Stimulated activated CD4-positive, alpha-beta T cell treated with anti-CD3 and anti-CD28 coated beads, Interleukin-15, amount 100 ng/mL, for 1 hour (primary cell): ENCODE measurements at places on chromosomes 11 and 22.

GRCh38 chr11:14768526-14769188, 123.4 kb downstream of the CYP2R1 start:
- no peak for DNase-seq

DNA sequence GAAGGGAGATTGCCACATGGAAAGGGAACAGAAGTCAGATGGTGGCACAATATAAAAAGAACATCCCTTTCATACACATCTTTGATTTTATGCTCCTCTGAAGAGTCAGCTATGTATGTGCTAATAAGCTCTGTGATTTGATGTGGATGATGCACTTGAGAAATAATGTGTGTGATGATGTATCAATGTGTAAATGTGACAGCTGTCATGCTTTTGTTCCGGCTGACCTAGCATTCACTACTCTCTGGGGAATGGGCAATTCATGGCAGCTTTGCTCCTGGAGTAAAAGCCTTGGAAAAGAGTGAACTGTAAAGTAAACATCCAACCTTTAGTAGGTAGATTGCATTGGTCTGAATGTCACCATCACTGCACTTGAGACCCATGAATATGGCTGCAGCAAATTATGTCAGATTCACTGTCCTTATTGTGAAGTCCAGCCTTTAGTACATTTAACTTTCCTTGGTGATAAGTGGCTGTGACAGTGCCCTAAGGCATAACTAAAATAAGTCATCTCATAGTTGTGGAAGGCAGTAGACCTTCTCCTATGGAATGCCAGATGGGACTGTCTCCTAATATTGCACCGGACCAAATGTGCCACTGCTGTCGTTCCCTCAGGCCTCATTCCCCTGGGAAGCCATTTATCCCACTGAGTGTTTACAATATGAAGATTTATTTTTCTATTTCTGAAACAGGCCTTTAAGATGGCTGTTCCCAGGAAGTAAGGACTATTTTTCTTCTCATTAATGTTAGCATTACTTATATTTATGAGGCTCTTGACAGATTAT, 178.2 kb upstream of the CCDC90B start:
- no peak for DNase-seq

GRCh38 chr11:61725781-61726231, 26.6 kb upstream of the MYRF start:
- DNase-seq, result no peak

- DNase-seq, result no peak
Measured at GRCh38 chr11:118240999-118241763, 11.0 kb downstream of the MPZL3 start.

DNA sequence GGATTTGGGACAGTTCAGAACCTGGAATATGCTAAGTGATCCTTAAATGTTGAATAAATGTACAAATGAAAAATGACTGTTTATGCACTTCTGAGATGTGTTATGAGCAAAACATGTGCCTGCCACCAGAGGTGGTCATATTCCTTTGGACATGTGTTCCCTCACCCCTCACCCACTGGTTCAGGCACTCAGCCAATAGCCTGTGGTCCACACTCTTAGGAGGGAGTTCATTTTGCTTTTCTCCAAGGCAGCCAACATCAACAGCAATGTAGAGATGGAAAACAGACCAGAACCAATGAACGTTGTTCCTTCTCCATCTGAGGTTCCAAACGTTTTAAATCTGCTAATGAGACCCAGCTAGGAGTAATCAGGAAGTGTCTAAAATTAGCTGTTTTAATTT, 44.0 kb downstream of the RPUSD4 start:
- no peak for DNase-seq

DNA sequence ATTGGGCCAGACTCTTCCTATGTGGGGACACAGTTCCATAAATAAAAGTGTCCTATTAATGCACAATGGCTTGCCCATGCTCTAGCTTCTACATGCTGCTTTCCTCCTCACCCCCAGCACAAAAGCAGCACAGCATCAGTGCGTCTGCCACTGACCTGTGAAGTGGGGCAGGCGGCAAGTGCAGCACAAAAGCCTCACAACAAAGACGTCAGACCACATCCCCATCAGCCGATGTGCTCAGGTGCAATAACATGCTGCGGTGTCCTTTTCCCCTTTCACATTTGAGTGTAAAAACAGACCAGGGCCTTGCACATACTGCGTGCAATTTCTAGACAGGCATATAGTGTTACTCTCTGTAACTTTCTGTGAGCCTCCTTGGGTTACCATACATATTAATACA, 12.8 kb downstream of the DKK3 start:
- DNase-seq, result no peak

DNA sequence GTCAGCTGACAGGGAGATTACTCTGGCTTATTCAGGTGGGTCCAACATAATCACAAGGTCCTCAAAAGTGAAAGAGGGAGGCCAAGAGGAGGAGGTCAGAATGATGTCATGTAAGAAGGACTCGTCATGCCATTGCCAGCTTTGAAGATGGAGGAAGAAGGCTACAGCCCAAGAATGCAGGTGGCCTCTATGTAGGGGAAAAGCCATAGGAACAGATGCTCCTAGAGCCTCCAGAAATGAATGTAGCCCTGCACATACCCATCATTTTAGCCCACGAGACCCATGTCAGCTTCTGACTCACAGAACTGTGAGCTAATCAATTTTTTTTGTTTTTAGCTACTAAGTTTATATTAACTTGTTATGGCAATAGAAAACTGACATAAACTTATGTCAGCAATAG, 171.1 kb downstream of the DBX1 start:
- DNase-seq, result no peak

- DNase-seq, result no peak
Measured at GRCh38 chr11:16800382-16800781, 61.9 kb downstream of the C11orf58 start.

DNA sequence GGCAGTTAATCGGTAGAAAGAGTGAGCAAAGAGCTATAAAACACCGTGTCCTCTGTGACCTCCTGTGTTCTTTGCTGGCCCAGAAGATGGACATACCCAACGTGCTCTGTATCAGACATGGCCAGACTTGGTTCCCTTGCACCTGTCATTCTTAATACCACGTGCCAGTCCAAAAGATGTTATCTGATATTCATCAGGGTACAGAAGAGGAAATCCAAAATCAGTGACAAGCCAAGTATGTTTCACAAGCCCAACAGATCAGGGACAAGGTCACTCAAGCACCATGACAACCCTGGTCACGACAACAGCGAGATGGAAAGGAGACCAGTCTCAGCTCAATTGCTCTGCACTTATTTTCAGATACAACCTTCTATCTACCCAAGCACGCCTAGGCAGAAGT, 3.4 kb downstream of the LRP4 start:
- DNase-seq, result no peak

- DNase-seq, result peak; percentile 41
Measured at GRCh38 chr22:42269432-42270175, 849 bp downstream of the TCF20 start.

DNA sequence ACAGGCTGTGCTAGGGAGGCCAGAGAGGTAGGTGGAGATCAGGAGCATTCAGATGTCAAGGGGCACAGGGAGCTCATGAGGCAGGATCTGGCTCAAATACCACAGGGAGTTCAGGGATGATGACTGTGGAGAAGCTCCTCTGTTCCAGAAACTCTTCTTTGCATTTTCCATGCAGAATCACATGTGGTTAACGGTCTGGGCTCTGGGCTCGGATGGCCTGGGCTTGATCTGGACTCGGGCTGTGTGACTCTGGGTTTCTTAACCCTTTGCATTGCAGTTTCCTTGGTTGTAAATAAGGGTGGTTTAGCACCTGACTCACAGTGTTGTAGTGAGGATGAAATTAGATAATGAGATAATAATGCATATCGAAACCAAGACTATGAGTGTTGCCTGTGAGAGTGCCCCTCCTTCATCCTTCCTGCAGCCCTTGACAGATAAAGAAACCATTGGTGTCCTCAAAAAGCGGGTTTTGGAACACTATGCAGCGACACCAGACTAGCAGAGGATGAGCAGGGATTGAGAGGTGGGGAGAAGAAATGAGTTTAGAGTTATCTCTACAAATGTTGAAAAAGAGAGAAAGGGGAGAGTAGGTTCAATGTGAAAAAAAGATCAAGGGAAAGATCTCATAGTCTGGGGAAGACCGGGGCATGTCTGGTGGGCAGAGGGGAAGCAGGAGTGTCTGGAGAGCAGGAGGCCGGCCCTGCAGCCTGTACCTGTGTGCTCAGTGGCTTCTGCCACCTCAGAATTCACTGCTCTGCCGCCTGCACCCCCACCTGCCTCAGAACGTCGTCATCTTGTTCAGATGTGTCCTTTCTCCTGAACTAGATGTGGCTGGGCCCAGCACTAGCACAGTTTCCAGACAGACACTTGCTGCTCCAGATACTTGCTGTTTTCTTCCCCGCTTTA, 197.8 kb upstream of the SORL1-AS1 start:
- DNase-seq, result no peak

DNA sequence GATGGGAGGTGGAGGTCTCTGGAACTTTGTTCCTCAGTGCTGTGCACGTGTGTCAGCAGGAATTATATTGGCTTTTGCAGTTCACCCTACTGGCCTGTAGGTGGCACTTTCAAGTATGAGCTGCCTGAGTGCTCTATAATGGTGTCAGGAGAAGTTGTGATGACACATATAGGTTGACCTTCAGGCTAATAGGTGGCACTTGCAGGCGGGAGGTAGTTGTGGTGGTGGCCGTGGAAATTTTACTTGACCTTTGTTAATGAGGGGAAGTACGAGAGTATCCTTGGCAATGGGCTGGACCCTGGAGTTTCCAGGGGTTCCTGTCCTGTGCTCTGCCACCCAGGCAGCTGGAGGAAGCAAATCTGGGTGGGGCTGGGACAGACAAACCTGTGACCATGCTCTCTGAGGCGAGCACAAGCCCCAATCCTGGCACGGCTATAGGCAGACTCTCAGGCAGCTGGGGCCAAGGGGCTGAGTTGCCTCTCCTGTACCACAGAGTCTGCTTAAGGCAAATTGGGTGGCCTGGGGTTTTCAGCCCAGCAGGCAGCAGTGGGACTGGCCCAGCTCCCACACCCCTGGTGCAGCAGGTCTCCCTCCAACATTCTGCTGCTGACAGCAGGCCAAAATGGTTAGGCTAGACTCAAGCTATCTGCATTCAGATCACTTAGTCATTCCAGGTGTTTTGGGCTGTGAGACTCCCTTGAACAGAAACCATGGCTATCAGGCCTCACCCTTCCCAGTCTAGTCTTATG, 147.5 kb upstream of the CTSC start:
- DNase-seq, result no peak

GRCh38 chr11:1810761-1811160, 24.0 kb upstream of the SYT8 start:
- no peak for DNase-seq

- DNase-seq, result no peak
Measured at GRCh38 chr11:124115782-124116616, 749 bp downstream of the VWA5A start.

- DNase-seq, result peak; percentile 4
Measured at GRCh38 chr11:107591378-107592230, 657 bp downstream of the ELMOD1 start.

DNA sequence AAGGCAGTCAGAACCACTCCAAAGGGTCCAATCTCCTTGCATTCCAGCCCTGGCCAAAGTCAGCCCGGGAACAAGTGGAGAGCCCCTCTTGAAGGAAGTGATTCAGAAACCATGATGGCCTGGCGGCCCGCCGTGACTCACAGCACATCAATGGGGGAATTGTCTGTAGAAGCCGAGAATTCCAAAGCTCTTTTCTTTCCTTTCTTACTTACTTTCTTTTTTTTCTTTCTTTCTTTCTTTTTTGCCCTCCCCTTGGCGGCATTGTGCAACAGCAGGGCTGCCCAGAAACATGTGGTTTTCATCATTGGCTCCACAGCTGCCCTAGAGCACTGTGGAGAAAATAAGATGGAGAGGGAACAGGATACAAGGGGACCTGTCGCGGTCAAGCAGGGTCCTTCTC, 140.2 kb upstream of the TIMP3 start:
- no peak for DNase-seq

DNA sequence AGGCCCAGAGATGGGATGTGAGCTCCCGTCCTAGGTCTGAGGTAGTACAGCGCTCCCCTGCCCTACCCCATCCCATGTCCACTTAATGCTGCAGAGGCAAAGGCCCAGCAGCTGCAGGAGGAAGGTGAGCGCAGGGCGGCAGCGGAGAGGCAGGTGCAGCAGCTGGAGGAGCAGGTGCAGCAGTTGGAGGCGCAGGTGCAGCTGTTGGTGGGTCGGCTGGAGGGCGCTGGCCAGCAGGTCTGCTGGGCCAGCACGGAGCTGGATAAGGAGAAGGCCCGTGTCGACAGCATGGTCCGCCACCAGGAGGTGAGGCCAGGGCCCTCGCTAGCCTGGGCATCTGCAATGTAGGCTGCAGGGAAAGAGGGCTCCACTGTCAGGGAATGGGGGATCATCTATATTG, 15.2 kb downstream of the CCDC157 start:
- DNase-seq, result no peak

DNA sequence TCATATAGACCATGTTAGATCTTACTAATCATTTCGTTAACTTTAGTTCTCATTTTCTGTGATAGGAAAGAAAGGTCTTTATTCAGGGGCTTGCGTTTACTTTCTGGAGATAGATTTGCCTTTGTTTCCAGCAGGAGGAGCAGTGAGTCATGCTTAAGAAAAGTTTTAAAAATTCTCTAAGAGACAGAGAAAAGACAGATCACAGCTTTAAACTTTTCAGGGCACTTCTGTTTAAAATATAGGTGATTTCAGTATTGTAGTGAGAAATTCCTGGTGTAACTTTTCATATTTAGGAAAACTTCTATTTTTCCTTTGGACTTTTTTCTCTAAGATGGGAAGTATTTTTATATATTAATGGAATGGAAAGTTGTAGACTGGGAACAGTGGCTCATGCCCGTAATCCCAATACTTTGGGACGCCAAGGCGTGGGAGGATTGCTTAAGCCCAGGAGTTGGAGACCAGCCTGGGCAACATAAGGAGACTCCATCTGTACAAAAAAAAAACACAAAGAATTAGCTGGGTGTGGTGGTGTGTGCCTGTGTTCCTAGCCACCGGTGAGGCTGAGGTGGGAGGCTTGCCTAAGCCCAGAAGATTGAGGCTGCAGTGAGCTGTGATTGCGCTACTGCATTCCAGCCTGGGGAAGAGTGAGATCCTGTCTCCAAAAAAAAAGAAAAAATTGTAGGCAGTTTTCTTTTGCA, 60.3 kb downstream of the ATXN10 start:
- no peak for DNase-seq

GRCh38 chr11:103530257-103530656, 421.0 kb downstream of the DYNC2H1 start:
- no peak for DNase-seq
